Uterus (tissue), 4 donors: ENCODE measurements at places on chromosomes 11 and 22.

DNA sequence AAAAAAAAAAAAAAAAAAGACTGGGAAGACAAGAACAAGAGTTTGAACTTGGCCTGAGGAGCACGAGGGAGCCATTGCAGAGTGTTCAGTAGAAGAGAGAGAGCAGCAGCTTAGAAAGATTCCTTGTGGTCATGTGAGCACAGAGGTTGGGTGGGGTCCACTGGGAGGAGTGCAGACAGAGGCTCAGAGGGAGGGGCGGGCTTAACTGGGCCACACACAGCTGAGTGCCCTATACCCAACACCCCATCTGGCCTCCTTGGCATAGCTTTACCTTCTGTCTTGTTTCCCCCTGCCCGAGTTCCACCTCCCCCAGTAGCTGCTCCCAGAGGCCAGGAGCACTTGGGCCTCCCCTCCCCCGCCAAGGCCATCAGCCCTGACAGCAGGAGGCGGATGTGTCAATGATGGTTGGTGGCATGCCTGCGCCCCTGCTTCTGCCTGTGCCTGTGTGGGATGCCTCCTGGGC, 12.1 kb downstream of the C11orf86 start:
- no peak for DNase-seq

DNA sequence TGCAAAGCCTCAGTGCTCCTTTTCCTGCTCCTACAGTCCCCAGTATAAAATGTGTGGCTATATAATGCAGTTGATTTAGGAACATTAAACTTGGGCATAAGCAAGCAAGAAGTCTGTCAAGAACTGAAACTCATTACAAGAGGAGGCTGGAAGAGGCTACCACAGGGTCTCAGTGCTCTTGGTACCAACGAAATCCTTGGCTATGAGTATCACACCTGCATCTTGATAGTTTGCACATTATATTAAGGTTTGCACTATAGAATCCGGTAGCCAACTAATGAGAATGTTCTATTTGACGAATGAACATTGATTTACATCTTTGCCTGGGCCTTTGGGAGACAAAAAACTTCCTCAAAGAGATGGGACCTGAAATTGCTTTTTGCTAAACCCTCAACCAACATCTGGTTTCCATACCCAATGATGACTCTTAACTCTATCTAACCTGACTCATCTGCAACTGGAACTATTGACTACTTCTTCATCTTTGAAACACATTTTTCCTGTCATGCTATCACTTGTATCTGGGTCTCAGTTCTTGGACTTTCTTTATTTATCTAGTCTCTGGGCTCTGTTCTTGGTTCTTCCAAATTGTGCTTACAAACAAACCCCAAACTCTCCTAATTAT, 207.2 kb upstream of the CTSC start:
- DNase-seq: no peak

- DNase-seq: no peak
These were observed 564 bp upstream of the ANO1 start for GRCh38 chr11:70077411-70078094.

DNA sequence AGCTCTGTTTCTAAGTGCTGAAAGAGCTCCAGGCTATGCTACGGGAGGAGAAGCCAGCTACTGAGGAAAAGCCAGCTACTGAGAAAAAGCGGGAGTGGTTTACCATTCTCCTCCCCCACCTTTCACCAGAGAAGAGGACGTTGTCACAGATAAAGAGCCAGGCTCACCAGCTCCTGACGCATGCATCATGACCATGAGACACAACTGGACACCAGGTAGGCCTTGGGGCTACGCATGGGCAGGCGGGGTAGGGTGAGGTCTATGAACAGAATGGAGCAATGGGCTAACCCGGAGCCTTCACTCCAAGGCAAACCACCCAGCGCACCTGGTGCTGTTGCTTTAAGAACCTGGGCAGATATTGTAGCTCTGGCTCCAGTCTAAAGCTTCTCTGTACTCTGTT, 1.1 kb downstream of the IL18BP start:
- no peak for DNase-seq

DNA sequence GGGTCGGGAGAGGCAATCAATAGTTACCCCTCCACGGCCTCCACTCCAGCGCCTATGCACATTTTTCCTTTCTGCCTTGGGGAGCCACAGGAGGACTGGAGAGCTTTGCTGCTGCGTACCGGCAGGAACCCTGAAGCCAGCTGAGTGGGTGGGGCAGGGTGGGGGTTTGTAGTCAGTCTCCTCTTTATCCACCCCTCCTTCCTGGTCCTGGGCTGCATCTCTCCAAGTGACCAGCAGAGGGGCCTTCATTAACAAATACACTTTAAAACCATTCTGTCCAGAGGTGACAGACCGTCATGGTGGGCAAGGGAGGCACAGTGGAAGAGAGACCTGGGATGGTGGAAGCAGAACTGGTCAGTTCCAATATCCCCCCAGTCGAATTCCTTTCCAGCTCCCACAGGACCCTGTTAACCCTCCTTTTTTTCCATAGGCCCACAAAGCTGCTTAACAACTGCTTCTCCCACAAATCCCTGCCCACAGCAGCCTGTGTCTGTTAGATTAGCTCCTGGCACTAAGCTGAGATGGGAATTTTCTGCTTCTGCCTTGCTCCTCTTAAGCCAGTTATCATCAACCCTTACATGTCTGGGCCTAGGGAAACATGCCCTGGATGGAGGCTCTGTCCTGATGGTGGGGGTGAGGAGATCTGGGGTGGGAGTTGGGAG, 3.9 kb upstream of the ABCG4 start:
- DNase-seq: peak; percentile 46

DNA sequence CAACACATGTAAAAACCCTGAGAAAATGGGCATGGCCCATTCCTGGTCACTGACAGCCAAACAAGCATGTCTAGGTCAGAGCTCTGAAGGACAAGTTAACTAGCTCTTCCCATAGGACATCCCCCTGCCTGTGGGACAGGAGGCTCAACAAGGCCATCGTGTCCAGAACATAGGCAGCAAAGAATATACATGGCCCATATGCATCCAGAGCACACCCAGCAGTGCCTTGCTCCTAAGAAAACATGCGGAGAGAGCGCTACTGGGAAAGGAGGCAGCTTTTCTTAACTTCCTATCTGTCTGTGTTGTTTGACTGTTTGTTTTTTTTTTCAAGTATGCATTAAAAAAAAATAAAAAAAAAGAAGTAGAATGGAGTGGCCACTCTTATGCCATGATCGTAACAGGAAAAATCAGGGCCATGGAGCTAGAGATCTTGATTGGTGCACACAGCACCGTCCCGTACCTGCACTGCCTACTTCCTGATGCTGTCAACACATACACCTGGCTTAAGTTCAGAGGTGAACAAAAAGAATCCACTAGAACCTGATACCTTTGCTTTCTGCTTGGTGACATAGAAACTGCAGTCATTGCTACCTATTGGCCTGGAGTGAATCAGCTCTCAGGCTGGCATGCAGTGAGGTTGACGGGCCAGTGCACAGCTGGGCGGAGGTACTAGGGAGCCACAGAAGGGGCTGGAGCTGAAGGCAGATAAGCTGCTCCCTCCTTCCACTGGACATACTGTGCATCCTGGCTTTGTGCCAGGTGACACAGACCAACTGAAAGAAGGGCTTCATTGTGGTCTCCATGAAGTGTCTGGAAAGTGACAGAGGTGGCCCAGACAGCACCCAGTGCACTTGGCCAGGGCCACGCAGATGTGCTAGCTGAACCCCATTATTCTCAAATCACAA, 11.9 kb downstream of the UFD1 start:
- DNase-seq: no peak
